ENCODE measurements at places on chromosomes 2 and 18.

DNA sequence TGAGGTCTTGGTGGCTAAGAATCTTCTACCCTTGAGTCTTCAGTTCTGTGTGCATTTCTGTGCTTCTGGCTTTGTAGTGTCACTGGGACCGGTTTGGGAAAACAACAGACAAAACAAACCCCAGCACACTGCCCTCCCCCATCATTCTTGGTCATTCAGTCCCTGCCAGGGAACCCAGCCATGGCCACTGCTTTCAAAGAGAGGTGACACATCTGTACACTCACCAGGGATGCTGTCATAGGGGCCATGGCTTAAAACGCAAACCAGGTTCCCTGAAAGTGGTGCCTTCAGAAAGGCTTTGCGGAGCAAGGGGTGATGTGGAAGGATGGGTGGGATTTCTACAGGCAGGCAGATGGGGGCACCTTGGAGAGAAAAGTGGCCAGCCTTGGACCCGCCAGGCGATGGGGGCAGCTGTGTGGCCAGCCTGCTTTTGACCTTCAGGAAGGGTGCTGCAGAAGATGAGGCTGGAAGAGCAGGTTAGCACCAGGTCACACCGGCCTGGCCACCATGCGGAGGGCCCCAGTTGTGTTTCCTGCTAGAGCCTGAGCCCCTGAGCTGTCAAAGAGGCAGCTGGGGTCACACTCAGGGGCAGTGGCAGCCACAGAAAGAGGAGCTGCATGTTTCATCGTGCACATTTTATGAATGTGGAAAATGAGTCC, 101.3 kb downstream of the INHBB start:
- no peak for DNase-seq

DNA sequence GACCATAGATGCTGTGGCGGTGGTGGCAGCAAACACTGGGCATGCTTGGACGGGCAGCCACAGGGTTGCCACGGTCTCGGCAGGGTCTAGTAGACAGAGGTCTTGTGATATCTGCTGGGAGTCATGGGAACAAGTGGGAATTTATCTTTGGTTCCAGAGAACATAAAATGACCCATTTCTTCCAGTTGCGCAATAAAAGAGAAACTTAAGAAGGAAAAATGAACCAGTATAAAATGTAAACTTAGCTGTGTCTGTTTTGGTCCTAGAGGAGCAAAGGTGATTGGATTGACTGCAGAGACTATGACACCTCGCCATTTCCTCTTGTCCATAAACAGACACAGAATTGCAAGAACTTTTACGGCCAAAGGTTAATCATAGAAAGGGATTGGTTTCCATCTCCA, 132.6 kb upstream of the RBBP8 start:
- DNase-seq = no peak

DNA sequence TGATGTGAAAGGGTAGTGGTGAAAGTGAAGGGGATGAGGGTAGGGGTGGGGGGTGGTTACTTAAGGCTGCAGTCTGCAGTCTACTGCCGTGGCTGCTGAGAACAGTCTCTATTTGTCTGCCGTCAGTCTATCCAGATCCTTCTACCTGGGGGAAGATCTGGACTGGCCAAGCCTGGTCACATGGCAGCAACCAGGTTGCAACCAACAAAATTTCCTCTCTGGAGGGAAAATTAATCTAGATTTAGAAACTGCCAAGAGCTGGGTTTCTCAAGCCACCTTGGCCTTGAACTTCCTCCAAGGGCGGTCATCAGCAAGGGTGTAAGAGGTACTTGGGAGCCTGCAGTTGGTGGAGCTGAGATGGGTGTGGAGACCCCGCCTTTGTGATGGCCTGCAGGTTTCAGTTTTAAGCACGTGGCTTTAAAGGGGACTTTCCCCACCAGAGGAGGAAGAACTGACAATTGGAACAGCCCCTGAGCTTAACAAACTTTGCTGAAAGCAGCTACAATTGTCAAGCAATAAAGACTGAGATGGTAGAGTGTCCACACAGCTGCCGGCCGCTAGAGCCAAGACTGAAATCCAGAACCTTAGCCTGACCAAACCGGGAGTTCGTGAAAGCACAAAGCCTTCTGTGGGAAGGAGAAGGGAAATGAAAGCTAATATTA, 31.4 kb upstream of the KCMF1 start:
- DNase-seq = no peak

DNA sequence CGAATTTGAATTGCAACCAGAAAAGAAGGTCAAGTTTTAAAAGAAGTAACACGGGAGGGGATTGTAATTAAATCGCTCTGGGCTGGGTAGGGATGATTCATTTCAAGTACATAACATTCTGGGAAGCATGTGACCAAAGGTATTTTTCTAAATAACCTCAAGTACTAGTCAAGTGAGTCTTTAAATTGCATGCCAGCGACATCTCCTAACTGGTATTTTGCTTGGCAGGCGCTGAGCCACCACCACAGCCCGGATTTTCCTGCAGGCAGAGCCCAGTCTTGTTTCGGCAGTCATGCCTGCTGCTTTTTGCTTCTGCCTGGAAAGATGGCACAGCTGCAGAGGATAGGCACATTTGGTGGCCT, 33.7 kb upstream of the NPAS2 start:
- DNase-seq = no peak

- DNase-seq = no peak
Observed at GRCh38 chr2:134155134-134155533, 98.7 kb upstream of the MGAT5 start.

Measured in NCI-H1436 treated with DMSO at 0.1 percent for 48 hours (cell line).